Stimulated activated memory B cell treated with anti-CD40 and anti-IgM and Interleukin-4, amounts not matched to agents 10 μg/mL and 1 μg/mL and 100 μg/mL, for 72 hours (primary cell): ENCODE measurements at places on chromosomes 1 and 21.

GRCh38 chr1:110084227-110085078, 14.0 kb upstream of the ALX3 start:
- peak; percentile 74 for ATAC-seq

GRCh38 chr1:154767315-154768240, 102.5 kb downstream of the KCNN3 start:
- no peak for ATAC-seq

DNA sequence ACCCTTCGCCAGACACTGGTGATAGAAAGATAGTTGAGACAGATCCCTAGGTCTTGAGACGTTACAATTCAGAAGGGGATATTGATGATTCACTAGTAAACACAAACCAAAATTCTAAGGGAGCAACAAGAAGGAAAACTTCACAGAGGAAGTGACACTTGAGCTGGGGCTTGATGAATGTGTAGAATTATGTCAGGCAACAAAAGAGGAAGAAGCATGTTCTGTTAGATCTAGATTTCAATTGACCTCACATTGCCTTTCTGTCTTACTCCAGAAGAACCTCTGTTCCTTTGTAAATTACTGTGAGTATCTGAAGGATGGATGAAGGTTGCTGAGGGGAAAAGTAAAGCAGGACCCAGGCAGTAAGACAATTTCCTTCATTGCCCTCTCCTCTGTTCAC, 328.2 kb downstream of the KCTD3 start:
- no peak for ATAC-seq

GRCh38 chr1:210750468-210750867, 383.5 kb downstream of the KCNH1 start:
- ATAC-seq: no peak

DNA sequence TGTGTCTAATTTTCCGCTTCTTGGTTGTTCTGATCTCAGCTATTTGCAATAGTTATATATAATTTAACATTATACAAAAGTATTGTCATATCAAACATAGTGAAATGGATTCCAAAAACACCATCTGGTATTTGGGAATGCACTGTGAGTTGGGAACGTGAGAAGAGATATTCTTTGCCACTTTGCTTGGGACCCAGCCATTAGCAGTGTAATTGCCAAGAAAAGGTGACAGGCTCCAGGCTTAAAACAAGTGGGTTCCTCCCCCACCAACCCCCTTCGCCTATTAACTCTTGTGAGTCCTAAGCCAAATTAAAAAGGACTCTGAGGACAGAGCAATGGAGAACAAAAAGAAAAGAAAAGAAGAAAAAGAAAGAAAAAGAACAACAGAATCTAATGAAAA, 186.7 kb upstream of the NFIA start:
- ATAC-seq: no peak
